ENCODE measurements at places on chromosomes 13 and 19.

GRCh38 chr19:8084152-8084551 is 31.6 kb downstream of the CCL25 start:
- DNase-seq: no peak

DNA sequence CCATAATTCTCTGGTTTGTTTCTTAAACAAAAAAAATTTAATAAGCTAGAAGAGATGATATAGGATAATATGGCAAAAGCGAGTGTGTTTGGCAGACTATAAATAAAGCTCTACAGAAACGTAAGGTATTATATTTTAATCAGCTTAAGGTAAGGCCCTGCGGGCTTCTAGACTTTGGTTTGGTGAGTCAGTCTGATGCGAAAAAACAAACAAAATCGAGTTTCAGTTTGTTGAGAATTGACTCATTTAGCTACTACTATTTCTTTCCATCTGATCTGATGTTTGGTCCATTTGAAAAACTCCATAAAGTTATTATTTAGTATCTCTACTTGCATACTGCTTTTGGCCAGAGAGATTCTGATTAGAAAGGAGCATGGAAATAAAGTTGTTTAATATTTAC is 138.0 kb downstream of the MIPEP start:
- no peak for DNase-seq

DNA sequence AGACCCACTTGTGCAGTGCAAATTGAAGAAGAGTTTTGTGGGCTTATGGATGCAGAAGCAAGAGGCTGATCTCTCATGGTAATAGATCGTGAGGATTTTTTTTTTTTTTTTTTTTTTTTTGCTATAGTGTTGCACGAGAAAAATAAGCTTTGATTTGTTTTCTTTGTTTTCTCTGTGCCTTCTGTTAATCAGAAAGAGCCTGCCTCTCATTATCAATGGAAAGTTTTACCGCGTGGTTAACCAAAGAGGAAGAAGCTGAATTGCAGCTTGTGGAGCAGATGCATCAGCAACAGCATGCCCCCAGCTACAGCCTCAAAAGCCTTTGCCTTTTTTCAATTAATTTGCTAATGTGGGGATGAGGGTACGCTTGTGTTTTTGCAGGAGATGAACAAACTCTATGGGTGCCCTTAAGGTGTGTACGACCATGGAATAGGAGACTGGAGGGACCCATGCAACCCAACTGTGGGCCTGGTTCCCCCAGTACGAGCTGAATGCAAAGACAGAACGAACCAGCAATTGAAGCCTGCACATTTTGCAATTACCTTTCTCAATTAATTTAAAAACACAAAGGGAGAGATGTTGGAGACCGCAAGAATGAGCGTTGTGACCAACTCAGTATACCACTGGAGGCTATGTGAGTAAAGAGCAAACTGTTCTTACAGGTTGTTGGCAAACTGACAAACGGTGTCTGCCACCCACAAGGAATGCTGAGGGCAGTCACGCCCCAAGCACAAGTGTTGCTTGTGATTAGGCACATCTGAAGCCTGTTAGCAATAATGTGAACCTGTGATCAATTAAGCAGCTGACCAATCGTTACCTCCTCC is 58.6 kb upstream of the SPRY2 start:
- DNase-seq: no peak

DNA sequence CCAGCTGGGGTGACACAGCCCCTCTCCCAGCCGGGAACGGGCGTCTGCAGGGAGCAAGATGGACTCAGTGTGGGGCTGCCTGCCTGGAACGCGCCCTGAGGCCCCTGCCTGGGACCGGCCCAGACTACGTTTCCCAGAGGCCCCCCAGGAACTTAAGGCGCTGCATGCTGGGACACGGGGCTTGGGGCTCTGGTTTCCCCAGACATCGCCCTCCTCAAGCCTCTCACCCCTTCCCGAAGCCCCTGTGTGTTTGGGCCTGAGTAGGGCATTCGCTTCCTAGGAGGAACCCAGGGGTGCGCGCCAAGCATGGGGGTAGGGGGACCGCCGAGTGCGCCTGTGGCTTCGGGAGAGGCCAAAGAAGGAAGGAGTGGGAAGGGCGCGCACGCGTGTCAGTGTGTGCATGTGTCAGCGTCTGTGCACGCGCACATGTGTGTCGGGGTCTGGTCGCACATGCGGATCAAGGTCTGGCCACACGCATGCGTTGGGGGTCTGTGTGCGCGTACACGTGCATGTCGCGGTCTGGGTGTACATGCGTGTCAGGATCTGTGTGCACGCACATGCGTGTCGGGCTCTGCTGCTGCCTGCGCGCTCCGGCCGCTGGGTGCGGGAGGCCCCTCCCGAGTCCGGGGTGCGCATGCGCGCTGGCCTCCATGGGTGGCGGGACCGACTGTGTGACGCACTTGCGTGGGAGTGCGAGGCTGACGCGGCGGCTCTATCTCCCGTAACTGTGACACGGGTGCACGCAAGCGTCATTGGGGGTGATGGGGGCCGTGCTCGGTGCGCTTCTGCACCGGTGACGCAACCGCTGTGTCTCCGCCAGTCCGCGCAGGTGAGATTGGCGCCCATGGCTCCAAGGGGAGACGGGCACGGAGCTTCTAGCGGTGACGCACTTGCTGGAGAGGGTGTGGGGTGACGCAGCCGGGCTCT is 16.2 kb downstream of the ZNF331 start:
- DNase-seq: peak; percentile 97

DNA sequence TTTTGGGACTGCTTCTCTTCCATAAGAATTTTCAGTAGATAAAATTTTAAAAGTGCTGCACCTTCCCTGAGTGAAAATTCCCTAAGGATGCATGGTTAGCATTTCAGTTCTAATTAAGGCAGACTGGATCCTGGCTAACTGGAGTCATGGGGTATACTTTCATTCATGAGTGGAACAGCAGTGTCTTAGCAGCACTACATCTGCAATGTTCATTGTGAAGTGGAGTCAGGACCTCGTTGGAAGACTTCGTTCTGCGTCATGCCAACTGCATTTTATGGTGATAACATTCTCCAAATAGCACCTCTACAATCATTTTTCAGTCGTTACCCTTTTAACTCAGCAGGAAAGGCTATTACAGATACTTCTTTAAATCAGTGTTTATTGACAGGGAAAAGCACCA is 25.5 kb downstream of the PHF11 start:
- DNase-seq: no peak

DNA sequence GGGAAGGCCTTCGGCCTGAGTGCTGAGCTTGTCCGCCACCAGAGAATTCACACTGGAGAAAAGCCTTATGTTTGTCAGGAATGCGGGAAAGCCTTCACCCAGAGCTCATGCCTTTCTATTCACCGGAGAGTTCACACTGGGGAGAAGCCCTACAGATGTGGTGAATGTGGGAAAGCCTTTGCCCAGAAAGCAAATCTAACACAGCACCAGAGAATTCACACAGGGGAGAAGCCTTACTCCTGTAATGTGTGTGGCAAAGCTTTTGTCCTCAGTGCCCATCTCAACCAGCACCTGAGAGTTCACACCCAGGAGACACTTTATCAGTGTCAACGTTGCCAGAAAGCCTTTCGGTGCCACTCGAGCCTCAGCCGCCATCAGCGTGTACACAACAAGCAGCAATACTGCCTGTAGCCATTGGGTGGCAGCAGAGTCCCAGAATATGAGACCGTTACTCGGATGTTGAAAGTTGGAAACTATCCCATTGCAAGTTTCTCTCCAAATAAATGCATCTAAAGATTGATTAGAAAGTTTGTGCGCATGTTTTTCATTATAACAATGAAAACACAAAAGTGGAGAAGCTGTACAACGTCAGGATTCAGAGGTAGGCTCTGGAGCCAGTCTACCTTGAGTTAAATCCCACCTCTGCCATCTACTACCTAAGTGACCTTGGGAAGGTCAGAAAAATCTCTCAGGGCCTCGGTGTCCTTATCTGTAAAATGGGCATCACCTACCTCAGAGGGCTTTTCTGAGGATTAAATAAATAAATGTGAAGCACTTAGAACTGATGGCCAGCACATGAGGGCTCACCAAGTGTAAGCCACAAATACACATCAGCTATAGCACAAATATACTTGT is 21.1 kb downstream of the ZNF473 start:
- peak; percentile 67 for DNase-seq

DNA sequence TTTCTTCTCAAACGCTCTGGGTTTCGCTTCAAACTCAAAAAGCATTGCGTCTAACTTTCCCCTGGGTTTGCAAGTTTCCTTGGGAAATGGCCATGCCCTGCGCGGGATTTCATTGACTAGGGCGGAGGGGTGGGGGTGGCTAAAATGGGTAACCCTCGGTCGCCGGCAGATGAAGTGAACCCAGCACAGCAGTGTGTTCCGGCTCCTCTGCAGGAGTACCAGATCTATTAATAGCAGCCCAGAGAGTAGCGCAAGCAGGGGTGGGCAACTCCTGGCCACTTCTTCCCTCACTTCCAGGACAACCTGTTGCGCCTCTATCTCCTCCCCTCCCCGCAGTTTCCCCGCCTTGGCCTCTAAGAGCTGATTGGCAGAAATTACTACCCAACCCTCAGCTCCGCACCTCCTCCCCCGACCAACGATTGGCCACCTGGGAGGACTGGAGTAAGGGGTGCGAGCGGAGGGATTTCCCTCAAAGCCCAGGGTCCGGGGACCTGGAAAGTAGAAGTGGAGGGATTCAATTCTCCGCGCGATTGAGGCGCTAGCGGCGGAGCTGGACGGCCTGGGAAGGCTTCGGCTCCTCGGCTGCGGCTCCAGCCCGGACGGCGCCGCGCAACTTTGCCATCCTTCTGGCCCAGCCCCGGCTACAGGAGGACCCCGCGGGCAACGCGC is at the start of gene FREM2:
Gene FREM2, plus strand, starts transcription at position 501 of the 669 bp plus-strand sequence. CDS start 268 bp downstream, outside the sequence.
- no peak for DNase-seq
